ENCODE measurements at places on chromosomes 6 and 20.
A peak's percentile ranks its signal among the peaks of the same experiment; 100 is the strongest.

DNA sequence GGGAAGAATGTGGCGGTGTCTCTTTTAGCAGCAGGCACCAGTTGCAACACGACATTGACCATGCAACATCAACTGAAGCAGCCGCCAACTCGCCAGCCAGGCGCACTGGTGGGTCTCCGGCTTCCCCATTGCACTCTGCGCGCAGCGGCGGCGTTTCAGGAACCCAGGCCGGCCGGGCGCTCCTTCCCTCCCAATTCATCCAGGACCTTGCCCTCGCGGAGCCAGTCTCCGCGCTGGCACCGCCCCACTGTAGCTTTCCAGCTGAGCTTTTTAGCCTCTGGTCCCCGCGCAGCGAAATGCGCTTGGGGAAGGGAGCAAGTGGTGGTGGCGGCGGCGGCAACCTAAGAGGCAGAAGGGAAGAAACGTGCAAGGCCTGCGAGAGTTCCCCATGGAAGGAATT is 297.9 kb upstream of the RIMS1 start:
- peaks cover 4% of the 10 kb centered on the region for H3K27me3 ChIP-seq
- no peaks in the 10 kb centered on the region for H3K4me1 ChIP-seq
- no peak for DNase-seq

- DNase-seq = no peak
- no peak overlapping the region for H3K4me3 ChIP-seq
- peaks cover 56% of the 10 kb centered on the region for H3K36me3 ChIP-seq
- H3K27me3 ChIP-seq = no peaks in the 10 kb centered on the region
- H3K4me1 ChIP-seq = no peaks in the 10 kb centered on the region
These were observed 519.4 kb downstream of the CDKAL1 start for GRCh38 chr6:21053612-21054011.

DNA sequence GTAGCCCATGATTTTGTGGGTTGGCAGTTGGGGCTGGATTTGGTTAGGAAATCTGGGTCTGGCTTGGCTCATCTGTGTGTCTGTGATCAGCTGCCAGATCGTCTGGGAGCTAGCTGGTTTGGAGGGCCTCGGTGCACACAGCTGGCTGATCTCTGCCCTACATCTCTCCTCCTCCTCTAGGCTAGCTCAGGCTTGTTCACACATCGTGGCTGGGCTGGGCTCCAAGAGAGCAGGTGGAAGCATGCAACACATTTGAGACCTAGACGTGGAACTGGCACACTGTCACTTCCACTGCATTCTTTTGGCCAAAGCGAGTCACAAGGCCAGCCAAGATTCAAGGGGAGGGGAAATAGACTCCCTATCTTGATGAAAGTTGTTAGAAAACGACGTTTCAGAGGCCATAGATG is 15.9 kb downstream of the NDUFAF5 start:
- peaks cover 41% of the 10 kb centered on the region for H3K36me3 ChIP-seq
- DNase-seq = no peak
- no peak overlapping the region for H3K27ac ChIP-seq
- no peaks in the 10 kb centered on the region for H3K27me3 ChIP-seq
- no peaks in the 10 kb centered on the region for H3K4me1 ChIP-seq
- no peak overlapping the region for H3K4me3 ChIP-seq

- no peaks in the 10 kb centered on the region for H3K4me1 ChIP-seq
- no peak overlapping the region for H3K27ac ChIP-seq
- DNase-seq = no peak
- no peaks in the 10 kb centered on the region for H3K27me3 ChIP-seq
- no peaks in the 10 kb centered on the region for H3K36me3 ChIP-seq
These were observed 210.6 kb upstream of the PLCB4 start for GRCh38 chr20:8858181-8858787.

DNA sequence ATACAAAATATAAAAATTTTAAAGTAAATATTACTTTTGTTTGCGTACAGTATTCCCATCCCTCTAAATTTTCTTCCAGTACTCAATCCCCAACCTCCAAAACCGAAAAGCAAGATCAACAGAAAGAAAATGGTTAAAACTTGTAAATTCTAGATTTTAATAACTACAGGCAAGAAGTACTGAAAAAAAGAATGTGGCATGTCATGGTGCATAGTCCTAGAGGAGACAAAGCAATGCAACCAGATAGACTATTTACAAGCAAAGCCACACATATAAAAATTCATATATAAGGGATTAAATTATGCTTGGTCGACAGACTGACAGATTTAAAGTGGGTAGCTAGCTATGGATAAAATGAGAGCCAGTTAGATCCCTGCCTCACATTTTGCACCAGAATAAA is 56.5 kb upstream of the HFE start:
- H3K4me1 ChIP-seq = peaks cover 73% of the 10 kb centered on the region
- H3K27ac ChIP-seq = no peak overlapping the region
- peak overlapping the region; percentile 83 for H3K4me3 ChIP-seq
- H3K27me3 ChIP-seq = peaks cover 4% of the 10 kb centered on the region

GRCh38 chr6:21150667-21151066 is 442.9 kb upstream of the SOX4 start:
- no peak for DNase-seq
- H3K27me3 ChIP-seq = no peaks in the 10 kb centered on the region
- no peak overlapping the region for H3K27ac ChIP-seq
- no peaks in the 10 kb centered on the region for H3K4me1 ChIP-seq
- H3K36me3 ChIP-seq = peaks cover 5% of the 10 kb centered on the region

GRCh38 chr6:166253778-166254204 is 54.4 kb downstream of the PRR18 start:
- H3K4me3 ChIP-seq = peak overlapping the region; percentile 62
- DNase-seq = peak; percentile 27
- no peak overlapping the region for H3K27ac ChIP-seq
- H3K27me3 ChIP-seq = peaks cover 30% of the 10 kb centered on the region
- H3K4me1 ChIP-seq = peaks cover 37% of the 10 kb centered on the region

DNA sequence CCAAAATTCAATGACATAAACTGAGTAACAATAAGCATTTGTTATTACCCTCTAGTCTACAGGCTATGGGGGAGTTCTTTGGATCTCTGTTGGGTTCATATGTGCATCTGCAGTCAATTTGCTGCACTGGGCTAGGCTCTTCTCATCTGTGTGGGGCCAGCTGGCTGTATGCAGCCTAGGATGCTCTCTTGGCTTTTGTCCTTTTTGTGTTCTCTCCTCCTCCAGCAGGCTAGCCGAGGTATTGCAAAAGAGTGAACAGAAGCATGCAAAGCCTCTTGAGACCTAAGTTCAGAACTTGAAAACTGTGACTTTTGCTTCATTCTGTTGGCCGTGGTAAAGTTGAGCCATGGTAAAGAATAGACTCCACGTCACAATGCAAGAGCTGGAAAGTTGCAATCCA is 62.8 kb upstream of the FOXO3 start:
- DNase-seq = peak; percentile 5
- peaks cover 12% of the 10 kb centered on the region for H3K4me1 ChIP-seq
- no peak overlapping the region for H3K4me3 ChIP-seq
- no peaks in the 10 kb centered on the region for H3K27me3 ChIP-seq
- no peak overlapping the region for H3K27ac ChIP-seq

- H3K4me3 ChIP-seq = peak overlapping the region; percentile 61
- no peak for DNase-seq
- H3K4me1 ChIP-seq = peaks cover 30% of the 10 kb centered on the region
- H3K27ac ChIP-seq = peak overlapping the region; percentile 25
These were observed 4.9 kb downstream of the GPR31 start for GRCh38 chr6:167152862-167153261.

GRCh38 chr6:64644024-64644423 is 1008.4 kb downstream of the PHF3 start:
- H3K36me3 ChIP-seq = no peaks in the 10 kb centered on the region
- H3K27ac ChIP-seq = no peak overlapping the region
- no peaks in the 10 kb centered on the region for H3K27me3 ChIP-seq

- H3K4me1 ChIP-seq = peaks cover 3% of the 10 kb centered on the region
- DNase-seq = no peak
- H3K4me3 ChIP-seq = no peak overlapping the region
- peaks cover 26% of the 10 kb centered on the region for H3K27me3 ChIP-seq
- H3K27ac ChIP-seq = no peak overlapping the region
- H3K36me3 ChIP-seq = no peaks in the 10 kb centered on the region
These were observed 47.7 kb upstream of the TCF21 start for GRCh38 chr6:133841176-133841575.

DNA sequence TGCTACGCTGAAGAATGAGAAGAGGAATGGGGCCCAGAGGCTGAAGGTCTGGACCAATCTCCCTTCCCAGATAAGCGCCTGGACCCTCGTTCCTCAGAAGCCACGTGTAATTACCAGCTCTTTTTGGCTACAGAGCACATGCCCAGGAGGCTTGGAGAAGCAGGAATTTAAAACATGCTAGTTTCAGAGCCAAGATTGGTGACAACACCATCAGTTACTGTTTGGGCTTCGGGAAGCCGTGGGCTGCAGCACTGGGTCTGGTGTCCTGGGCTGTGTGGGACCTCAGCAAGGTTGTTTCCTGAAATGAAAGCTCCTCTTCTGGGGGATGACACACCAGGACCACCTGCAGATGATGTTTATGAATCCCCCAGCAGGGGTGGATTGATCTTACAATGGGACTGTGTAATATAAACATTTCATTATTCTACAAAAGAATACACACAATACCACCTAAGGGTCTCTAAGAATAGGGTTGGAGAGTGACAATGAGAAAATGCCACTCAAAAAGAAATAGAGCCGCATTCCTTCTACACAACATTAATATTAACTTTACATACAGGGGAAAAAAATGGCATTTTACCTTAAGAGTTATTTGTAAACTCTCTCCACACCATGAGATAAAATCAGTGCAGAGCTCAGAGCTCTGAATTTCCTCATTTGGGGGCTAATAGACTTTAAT is 207.8 kb upstream of the FOXQ1 start:
- H3K36me3 ChIP-seq = no peaks in the 10 kb centered on the region
- H3K27ac ChIP-seq = no peak overlapping the region
- H3K4me3 ChIP-seq = no peak overlapping the region
- DNase-seq = no peak
- H3K27me3 ChIP-seq = peaks cover 13% of the 10 kb centered on the region

- DNase-seq = no peak
- H3K36me3 ChIP-seq = no peaks in the 10 kb centered on the region
- no peaks in the 10 kb centered on the region for H3K27me3 ChIP-seq
- H3K4me3 ChIP-seq = no peak overlapping the region
These were observed 543.2 kb upstream of the CHD6 start for GRCh38 chr20:42161228-42161829.

DNA sequence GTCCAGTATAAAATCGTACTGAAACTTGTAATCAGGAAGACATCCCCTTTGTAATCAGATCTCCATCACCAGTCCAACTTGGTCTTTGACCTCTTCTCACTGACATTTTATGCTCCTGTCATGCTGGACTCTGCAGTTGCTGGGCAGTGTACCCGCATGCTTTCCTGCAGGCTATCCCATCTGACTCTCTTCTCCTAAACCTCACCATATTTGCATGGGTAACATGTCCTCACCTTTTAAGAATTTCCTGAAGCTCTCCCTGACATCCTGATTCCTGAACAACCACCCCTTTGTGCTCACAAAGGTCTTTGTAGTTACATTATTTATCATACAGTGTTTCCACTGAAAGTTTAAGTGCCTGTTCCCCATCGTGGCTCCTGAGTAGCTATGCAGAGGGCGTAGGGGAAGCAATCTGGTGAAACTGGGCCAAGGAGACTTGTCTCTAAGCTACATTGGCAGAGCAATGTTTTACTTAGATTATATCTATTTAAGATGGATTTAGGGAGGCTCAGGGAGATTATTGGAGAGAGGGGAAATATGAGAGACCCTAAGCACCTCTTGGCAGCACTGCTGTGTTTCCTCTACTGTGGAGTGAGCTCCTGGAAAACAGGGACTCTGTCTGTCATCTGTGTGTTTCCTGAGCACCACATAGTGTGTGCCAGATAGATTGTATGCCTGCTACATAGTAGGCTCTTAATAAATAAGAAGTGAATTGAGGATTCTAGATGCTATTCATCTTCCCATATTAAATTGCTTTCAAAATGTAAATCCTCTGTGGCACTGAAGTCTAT is 124.0 kb downstream of the LAMA2 start:
- H3K27me3 ChIP-seq = no peaks in the 10 kb centered on the region
- H3K36me3 ChIP-seq = no peaks in the 10 kb centered on the region
- H3K4me3 ChIP-seq = no peak overlapping the region

- H3K4me3 ChIP-seq = no peak overlapping the region
- H3K36me3 ChIP-seq = peaks cover 21% of the 10 kb centered on the region
- no peak overlapping the region for H3K27ac ChIP-seq
- no peak for DNase-seq
These were observed 95.9 kb downstream of the CDKAL1 start for GRCh38 chr6:20630136-20630535.

DNA sequence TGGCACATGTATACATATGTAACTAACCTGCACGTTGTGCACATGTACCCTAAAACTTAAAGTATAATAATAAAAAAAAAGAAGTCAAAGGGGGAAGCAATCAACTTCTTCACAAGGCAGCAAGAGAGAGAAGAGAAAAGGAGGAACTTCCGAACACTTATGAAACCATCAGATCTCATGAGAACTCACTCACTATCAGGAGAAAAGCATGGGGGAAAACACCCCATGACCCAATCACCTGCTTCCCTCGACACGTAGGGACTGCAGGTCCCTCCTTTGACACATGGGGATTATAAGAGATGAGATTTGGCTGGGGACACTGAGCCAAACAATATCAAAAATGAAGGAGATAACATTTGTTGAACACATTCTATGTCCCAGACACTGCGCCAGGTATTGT is 94.8 kb upstream of the PHACTR1 start:
- H3K27me3 ChIP-seq = peaks cover 5% of the 10 kb centered on the region
- no peak overlapping the region for H3K27ac ChIP-seq
- no peaks in the 10 kb centered on the region for H3K36me3 ChIP-seq
- no peaks in the 10 kb centered on the region for H3K4me1 ChIP-seq
- no peak overlapping the region for H3K4me3 ChIP-seq

GRCh38 chr6:33277663-33278391 is 904 bp downstream of the B3GALT4 start:
- peaks cover 49% of the 10 kb centered on the region for H3K36me3 ChIP-seq
- H3K4me1 ChIP-seq = peaks cover 49% of the 10 kb centered on the region
- DNase-seq = peak; percentile 50
- peak overlapping the region; percentile 80 for H3K4me3 ChIP-seq
- H3K27me3 ChIP-seq = no peaks in the 10 kb centered on the region

GRCh38 chr20:10419550-10420133 is 14.4 kb downstream of the MKKS start:
- H3K27ac ChIP-seq = no peak overlapping the region
- no peak overlapping the region for H3K4me3 ChIP-seq
- peaks cover 20% of the 10 kb centered on the region for H3K4me1 ChIP-seq
- no peaks in the 10 kb centered on the region for H3K27me3 ChIP-seq
- H3K36me3 ChIP-seq = peaks cover 29% of the 10 kb centered on the region

DNA sequence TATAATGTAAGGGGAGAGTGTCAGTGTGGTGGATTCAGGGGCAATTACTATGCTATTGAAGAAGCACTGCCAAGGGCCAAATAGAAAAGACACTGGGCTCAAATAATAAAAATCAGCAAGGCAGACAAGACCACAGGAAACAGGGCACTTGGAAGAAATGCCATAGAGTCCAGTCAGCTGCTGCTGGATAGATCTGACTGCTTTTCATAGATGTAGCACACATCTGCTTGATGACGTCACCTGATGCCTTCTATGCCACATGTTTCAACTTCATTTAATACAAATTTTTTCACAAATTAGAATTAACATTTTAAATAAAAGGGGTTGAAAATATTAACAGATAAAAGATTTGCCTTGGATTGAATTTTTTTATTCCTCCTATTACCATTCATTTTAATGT is 23.9 kb upstream of the AHI1 start:
- H3K27me3 ChIP-seq = no peaks in the 10 kb centered on the region
- no peak overlapping the region for H3K27ac ChIP-seq
- no peaks in the 10 kb centered on the region for H3K36me3 ChIP-seq
- no peak for DNase-seq
- H3K4me3 ChIP-seq = no peak overlapping the region

GRCh38 chr6:109282756-109283155 is 99.5 kb downstream of the CD164 start:
- H3K4me3 ChIP-seq = no peak overlapping the region
- no peak overlapping the region for H3K27ac ChIP-seq
- no peaks in the 10 kb centered on the region for H3K36me3 ChIP-seq
